Activated CD4-positive, alpha-beta T cell treated with anti-CD3 and anti-CD28 coated beads, Interleukin-2, amount 50 U/mL, for 4 hours (primary cell): ENCODE measurements at places on chromosomes 12 and 14.

GRCh38 chr14:74737753-74738325 lies 24.9 kb downstream of the FCF1 start:
- no peak for DNase-seq

- no peak for DNase-seq
Measured at GRCh38 chr12:29023436-29024076, 125.5 kb upstream of the FAR2 start.

GRCh38 chr12:107544937-107545336 lies 140.7 kb upstream of the PWP1 start:
- DNase-seq = no peak

GRCh38 chr12:104687823-104688573 lies 231.2 kb downstream of the CHST11 start:
- DNase-seq = no peak

GRCh38 chr12:82948491-82948890 lies 261.8 kb downstream of the TMTC2 start:
- no peak for DNase-seq
